WERI-Rb-1 (cell line): ENCODE measurements at places on chromosomes 11 and 22.
A peak's percentile ranks its signal among the peaks of the same experiment; 100 is the strongest.

DNA sequence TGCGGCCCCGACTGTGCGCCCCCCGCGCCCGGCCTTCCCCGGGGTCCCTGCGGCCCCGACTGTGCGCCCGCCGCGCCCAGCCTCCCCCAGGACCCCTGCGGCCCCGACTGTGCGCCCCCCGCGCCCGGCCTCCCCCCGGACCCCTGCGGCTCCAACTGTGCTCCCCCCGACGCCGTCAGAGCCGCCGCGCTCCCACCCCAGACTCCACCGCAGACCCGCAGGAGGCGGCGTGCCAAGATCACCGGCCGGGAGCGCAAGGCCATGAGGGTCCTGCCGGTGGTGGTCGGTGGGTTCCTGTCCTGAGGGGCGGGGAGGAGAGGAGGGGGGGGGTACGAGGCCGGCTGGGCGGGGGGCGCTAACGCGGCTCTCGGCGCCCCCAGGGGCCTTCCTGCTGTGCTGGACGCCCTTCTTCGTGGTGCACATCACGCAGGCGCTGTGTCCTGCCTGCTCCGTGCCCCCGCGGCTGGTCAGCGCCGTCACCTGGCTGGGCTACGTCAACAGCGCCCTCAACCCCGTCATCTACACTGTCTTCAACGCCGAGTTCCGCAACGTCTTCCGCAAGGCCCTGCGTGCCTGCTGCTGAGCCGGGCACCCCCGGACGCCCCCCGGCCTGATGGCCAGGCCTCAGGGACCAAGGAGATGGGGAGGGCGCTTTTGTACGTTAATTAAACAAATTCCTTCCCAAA lies 3.1 kb downstream of the DRD4 start:
- DNase-seq: no peak

DNA sequence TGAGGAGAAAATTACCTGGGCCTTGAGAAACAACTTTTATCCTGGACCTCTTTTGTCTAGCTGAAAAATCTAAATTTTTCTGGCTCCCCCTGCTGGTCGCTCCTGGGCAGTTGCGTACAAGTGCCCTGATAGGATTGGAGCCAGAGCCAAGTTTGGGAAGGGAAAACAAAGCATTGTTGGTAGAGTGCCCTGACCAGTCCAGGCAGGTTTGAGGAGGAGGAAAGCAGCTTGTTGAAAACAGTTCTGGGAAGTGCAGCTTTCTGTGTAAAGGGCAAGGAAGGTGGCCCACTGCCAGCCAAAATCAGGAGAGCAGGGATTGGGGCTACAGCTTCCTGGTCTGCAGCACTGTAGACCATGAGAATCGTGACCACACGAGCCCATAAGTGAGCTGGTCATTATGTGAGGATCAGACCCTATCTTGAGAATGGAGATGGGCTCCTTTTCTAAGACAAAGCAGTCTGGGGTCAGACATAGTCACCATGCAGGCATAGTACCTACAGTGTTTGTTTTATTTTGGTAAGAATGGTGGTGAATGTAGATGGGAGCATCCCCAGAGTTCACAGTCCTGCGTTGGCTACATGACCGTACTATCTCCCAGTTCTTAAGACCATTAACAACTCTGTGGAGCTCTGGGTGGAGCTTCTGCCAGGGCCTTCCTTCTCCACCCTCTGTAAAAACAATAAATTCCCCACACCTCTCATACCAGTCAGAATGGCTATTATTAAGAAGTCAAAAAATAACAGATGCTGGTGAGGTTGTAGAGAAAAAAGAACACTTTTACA lies 21.3 kb upstream of the PIK3IP1 start:
- peak; percentile 62 for DNase-seq

DNA sequence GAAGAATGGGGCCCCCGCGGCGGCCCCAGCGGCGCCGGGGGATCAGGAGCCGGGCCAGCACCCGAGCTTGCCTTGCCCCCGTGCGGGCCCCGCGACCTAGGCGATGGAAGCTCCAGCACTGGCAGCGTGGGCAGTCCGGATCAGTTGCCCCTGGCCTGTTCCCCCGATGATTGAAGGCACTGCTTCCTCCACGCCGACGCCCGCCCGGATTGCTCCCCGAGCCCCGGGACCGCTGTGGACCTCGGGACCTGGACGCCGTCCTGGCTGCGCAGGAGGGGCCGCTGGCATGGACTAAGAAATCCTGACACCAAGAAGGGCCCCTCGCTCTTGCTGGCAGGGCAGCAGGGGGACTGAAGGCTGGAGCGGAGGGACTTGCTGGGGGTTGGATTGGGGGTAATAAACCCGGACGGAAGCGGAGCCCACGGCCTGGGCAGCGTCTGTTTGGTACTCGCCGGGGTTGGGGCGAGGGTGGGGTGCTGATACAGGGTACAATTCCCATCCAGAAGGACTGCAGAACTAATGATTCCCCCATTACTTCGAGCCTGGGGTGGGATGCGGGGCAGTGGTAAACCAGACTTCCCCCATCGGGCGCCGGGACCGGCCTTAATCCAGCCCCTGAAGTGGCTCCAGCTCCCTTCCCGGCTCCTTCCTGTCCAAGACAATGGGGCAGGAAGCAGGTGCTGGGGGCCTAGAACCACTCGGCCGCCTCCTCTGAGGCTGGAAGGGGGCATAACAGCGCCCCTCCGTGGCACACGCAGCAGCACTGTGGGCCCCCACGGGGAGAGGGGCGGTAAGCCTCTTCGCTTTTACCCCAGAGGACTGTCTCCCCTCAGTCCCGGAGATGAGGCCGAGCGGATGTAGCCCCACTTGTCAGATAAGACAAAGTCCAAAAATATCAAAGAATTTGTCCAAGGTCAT lies 1.0 kb downstream of the CCDC85B start:
- DNase-seq: peak; percentile 58

DNA sequence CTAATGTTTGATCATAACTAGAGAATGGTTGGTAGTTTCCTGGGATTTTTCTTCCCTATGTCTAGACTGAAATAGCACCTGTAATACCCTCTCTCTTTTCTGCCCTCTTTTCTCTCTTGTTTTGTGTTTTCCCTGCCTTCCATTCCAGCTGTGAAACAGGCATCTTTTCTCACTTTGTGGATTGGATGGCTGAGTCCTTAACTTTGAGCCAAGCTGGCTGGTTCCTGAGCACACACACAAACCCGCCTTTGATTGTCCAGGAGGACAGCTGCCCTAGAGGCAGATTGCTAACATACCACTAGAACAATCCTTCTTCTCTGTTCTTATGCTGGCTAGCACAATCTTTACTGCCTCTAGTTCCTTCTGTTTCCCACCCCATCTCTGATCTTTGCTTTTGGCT lies 17.7 kb downstream of the CTNND1 start:
- DNase-seq: no peak

- no peak for DNase-seq
Observed at GRCh38 chr11:38950867-38951266, 2352.8 kb upstream of the RAG2 start.

DNA sequence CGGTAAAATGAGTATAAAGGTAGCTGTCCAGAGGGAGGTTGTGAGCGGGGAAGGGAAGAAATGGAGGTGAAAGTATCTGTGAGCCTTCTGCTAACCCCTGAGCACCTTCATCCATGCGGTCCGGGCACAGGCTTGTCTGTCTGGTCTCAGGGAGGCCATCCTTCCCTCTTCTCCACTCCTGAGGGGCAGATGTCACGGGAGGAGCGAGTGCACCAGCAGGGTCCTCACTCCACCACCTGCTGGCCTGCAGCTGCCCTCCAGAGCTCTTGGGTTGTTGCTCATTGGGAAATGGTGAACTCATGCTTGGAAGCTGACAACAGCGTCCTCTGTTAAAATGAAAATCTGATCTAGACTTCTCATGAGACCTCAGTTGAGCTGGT lies 33.8 kb upstream of the WNT11 start:
- no peak for DNase-seq

DNA sequence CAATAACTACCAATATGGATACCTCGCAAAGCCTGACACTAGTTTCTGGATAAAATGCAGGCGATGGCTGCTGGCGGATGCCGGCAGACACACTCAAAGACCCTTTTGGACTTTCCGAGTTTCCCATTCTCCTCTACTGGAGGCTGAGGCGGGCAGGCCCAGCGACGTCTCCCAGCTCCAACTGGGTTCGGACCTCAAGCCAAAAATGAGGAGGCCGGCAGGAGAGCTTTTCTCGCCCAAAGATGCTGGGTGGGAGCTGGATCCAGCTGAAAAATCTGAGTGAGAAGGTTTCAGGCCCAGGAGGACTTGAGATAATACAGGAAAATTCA lies 428 bp upstream of the FEZ1 start:
- DNase-seq: no peak

DNA sequence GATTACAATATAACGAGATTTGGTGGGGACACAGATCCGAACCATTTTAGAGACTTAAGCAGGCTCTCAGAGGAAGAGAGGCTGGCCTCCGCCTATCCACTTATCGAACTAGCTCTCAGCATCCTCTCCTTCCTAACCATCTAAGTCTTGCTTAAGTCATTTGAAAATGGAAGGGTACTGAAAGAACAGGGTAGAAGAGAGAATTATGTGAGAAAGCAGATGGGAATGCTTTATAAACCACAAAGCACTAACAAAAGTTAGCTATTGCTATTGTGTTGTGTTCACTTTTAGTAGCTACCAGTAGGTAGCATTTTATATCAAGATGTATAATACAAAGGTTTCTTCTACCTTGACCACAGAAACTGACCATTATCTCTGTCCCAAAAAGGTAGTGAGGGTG lies 153.4 kb upstream of the CADM1 start:
- DNase-seq: no peak

DNA sequence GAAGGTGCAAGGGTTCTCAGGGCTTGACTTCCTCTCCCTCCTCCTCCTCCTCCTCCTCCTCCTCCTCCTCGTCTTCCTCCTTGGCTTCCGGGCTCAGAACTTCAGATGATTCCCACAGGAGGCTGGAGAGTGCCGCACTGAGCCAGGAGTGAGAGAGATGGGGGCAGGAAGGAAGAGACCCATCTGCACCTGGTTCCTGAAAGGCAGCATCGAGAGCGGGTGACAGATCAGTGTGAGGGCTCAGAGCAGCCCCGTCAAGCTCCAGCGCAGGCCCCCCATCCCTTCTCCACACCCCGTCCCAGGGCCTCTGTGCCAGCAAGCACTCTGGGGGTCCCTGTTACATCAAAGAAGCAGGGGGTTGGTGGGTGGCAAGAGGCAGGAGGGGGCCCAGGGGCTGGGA lies 51.5 kb downstream of the ELFN2 start:
- no peak for DNase-seq

DNA sequence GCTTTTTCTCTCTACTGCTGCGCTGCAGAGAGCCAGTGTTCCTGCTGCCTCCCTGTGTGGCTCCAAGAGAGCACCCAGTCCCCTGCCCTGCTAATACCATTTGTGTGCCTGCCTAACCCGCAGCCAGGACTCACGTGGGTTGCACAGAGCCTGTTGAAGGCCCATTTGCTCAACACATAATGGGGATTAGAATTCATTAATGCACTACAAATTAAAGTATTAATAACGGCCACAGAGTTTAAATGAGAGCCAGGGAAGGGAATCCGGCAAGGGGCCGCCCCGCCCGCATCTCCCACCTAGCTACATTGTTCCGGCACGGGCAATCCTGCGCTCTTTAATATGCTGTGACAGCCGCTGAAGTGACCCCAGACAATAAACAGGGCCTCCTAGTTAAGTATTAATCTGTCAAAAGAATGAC lies 211.3 kb downstream of the NXPE2 start:
- no peak for DNase-seq

DNA sequence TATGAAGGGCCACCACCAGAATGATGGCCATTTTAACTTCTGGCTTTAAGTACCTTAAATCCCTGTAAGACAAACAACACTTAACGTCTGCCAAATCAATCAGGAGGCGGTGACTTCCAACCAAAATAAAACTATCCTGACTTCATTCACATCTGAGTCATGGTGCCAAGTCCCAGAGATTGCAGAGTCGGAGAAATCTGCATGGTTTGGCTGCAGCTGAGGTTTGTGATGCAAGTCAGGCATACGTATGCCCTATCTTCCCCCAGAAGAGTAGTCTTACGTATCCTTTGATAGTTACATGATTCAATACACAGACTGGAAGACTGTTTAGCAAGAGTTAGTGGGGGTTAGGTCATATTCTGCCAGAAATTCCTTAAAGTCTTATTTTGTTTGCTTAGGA lies 1.7 kb upstream of the GAB2 start:
- no peak for DNase-seq

DNA sequence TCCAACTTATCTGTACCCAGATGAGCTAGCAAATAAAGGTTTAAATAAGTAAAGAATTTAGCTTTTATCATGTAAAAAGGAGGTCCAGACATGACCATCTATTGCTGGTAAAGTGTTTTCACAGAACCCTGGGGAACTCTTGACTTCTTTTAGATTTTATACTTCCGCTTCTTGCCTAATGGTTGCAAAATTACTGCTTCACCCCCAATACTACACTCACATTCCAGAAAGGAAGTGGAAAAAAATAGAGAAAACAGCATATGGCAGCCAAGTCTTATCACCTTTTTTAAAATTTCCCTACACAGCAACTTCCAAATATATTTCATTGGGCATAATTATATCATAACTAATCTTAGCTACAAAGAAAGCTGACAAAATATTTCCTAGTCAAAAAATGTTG lies 12.1 kb downstream of the BBOX1 start:
- DNase-seq: no peak

DNA sequence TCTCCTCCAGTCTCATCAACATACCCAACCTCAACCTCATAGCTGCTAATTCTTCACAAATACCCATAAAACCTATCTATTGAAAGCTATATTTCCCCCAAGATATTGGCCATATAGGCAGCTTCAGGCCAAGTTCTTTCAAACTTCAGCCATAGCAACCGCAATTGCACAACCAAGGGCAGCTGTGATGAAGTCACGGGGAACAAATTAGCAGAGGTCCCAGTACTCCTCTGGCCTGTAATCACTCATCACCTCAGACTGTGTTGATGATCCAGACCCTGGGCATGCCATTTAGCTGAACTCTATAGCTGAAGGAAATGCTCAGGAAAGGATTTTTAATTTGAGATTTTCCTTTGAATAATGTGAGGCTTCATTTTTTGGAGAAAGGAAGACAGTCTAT lies 84.1 kb downstream of the SLC1A2 start:
- DNase-seq: no peak

DNA sequence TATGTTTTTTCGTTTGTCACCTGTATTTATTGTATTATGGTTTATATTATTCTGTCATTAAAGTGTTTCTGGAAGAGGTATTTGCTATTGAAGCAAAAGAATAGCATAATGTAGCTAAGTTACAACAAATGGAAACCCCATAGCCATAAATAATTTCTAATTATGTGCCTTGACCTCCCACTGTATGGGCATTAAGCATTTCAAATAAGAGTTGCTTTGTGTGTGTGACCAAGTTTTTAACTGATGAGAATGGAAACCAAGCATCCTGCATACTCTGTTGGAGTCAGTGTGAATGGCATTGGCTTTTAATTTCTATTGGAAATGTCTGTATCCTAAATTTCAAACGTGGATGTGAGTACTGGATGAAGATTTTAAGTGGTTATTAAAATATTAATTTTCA lies 61.9 kb upstream of the MYO18B start:
- no peak for DNase-seq
